Immature natural killer cell (primary cell): ENCODE measurements at places on chromosomes 6 and 20. TPM values are rescaled to one million over a fixed set of nuclear protein-coding genes. Genes with fewer than 3 reads are reported as not detected.

- peak; percentile 9 for DNase-seq
These were observed 15.6 kb upstream of the HMGN3 start for GRCh38 chr6:79250107-79250514.

DNA sequence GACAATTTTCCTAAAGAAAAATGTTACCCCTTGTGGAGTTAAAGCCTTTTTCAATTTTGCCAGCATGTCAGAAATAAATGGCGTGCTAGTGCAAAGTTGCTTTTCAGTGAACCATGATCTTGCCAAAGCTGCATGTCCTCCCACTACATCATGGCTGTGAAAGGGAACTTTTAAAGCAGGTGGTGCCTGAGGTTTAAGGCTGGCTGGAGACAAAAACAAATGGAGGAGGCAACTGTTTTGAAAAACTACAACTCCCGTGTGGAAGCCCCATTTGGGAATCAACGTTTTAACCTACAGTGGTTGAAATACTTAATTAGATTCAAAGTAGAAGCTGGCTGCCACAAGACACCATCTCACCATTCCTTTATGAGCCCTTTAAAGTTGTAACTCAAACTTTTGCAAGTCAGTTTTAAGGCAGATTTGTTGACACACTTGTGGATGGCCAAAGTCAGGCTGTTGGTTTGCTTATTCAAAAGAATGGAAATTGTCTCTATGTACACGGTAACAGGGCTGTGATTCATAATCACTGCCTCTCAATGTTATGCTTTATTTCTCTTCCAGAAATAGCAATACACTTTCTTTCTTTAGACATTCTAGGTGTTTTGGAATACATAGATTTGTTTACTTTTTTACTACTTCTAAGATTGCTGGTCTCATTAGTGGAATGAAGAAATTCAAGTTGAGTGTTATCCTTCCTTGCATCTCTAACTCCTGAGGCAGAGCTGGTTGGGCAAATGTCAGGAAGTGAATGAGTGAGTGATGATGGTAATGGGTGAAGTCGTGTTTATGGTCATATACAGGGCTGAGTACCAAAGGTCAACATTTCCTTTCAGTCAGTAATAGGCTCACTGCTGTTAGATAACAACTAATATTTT lies 196.4 kb upstream of the GMDS start:
- no peak for DNase-seq

DNA sequence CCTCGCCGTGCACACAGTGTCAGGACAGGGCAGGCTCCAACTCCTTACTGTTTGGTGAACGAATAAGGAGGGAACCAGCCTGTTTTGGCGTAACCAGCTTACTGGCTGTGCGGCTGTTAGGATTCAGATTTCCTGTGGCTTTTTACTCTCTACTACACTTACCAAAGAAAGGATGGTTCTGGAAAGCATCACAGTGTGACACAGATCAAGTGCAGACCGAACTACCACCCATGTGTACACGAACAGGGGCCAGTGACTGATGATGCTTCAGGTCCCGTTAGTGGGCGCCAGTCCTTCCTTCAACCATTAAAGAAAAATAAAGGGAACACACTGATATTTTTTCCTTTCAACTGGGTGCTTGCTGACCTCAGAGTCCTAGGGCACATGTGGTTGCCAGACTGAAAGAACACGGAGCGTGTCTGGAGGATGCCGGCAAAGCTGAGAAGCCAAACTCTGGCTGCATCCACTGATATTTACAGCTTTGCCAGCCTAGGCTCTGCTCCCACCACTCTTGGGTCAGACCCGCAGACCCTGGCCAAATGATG lies 352.3 kb upstream of the AGPAT4 start:
- DNase-seq = no peak

DNA sequence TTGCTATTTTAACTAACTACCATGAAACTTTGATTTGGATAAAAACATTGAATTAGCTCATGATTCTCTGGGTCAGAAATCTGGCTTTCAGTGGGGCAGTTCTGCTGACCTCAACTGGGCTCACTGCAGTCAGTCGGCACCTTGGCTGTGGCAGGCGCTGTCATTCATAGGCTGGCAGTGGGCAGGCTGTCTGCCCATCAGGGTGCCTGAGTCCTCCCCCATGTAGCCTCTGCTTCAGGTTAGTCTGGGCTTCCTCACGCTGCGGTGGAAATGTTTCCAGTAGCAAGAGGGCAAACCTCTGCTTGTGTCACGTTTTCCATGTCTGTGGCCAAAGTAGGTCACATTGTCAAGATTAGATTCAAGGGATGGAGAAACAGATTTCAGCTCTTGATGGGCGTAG lies 251.0 kb upstream of the TCF21 start:
- DNase-seq = no peak

FUT9 gene
- not detected for polyA plus RNA-seq

GRCh38 chr6:2522521-2522920 lies 228.2 kb downstream of the MYLK4 start:
- no peak for DNase-seq

HLA-DMB gene
- polyA plus RNA-seq = 104 TPM

GRCh38 chr6:148348778-148349177 lies 6.1 kb downstream of the SASH1 start:
- DNase-seq = no peak

HDGFL1 gene
- polyA plus RNA-seq = not detected

TUBB2A gene
- polyA plus RNA-seq = 1.4 TPM

- no peak for DNase-seq
These were observed 100.3 kb downstream of the TMEM242 start for GRCh38 chr6:157223021-157223430.

LINC00237 gene
- polyA plus RNA-seq = 0.28 TPM

GRCh38 chr6:30882759-30883684 lies 1.3 kb upstream of the DDR1 start:
- DNase-seq = no peak

- DNase-seq = no peak
These were observed 6.9 kb upstream of the PPP1R3G start for GRCh38 chr6:5078121-5078669.

DNA sequence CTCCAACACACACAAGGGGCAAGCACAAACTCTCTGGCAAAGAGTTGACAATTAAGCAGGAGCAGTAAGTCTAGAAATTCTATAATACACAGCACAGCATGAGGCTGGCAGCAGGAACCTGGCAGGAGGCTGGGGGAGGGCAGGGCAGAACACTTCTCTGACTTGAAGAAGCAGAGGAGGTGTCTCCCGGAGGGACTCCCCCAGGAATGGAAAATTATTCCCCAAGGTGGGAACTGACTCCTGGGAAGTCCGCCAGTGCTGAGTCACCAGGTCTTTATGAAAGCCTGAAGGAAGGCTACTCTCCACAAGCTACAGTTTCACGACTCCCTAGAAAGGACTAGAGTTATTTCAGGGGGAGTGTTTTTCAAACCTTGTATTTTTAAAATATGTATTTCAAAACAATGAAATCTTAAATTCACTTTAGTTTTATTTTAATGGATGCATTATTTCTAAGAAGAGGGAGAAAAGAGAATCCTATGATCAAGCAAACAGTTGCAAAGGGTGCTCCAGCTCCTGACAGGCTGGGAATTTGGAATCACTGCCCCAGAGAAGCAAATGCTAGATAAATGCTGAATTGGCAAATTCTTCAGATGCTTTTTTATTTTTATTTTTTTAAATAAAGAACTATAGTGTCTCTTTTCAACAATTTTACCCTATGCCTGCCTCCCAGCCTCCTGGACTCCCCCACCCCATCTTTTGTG lies 192.8 kb downstream of the LY86 start:
- DNase-seq = no peak

DNA sequence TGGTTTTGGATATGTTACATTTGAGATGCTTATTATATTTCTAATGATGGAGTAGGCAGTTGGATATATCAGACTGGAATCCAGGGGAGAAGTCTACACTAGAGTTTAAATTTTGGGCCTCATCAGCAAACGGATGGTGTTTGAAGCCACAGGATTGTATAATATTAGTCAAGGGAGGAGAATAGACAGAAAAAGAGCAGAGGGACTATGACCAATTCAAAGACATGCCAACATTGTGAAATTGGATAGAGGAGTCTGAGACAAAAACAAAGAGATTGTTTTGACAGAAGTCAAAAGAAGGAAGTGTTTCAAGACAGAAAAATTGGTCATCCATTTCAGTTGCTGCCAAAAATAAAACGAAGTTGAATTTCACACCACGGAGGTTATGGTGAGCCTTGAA lies 66.5 kb downstream of the NOX3 start:
- no peak for DNase-seq

OR2H2 gene
- not detected for polyA plus RNA-seq

C6orf52 gene
- not detected for polyA plus RNA-seq

- DNase-seq = no peak
These were observed 768 bp upstream of the FYN start for GRCh38 chr6:111874025-111874415.

GRCh38 chr6:137723273-137724017 lies 143.6 kb upstream of the TNFAIP3 start:
- DNase-seq = no peak

DNA sequence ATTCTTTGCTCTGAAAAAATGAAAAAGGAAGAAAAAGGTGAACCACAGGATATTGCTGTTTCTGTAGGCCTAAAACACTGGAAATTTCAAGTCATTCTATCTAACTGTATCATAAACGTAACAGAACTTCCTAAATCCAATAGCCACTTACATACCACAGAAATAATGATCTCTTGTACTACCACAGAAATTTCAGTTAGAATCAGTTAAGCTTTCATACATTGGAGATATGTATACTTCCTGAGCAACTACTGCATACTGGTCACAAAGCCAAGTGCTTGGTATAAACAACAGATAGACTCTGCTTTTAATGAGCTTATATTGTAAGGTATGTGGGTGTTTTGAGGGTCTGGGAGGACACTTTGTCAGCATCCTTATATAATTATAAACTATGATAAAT lies 38.6 kb downstream of the VTA1 start:
- DNase-seq = no peak

TGM3 gene
- polyA plus RNA-seq = not detected

GRCh38 chr6:47967843-47968242 lies 143.2 kb downstream of the PTCHD4 start:
- no peak for DNase-seq

GRCh38 chr6:158767709-158768108 lies 51.5 kb downstream of the EZR start:
- no peak for DNase-seq

DNA sequence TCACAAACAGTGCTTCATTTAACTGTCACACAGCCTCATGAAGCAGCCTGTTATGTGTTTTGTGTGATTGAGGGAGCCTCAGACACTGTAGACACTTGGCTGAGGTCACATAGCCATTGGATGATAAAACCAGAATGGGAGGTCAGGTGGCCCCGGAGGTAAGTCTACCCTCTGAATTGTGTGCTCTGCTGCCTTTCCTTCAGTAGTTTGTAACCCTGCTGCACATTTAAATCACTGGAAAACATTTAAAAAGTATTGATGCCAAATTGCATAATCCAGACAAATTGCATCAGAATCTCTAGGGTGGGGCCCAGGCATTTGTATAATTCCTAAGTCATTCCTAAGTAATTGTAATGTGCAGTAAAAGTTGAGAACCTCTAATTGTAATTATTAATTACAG lies 85.2 kb upstream of the ECI2 start:
- DNase-seq = no peak

GRCh38 chr6:90268178-90268577 lies 28.5 kb downstream of the BACH2 start:
- no peak for DNase-seq

DNA sequence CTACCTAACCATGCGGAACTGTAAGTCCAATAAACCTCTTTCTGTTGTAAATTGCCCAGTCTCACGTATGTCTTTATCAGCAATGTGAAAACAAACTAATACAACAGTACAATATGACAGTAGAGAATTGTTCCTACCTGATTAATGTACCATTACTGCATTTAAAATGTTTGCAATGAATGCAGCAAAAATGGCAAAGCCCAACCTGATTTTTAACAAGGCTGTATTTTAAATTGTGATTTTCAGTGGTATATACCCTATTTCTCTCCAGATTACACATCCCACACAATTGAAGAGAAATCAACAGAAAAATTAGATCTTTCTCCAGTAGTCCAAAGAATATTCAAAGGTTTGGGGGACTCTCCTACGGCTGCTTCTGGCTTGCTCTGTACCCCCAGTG lies 3.3 kb upstream of the PCSK2 start:
- DNase-seq = no peak

DNA sequence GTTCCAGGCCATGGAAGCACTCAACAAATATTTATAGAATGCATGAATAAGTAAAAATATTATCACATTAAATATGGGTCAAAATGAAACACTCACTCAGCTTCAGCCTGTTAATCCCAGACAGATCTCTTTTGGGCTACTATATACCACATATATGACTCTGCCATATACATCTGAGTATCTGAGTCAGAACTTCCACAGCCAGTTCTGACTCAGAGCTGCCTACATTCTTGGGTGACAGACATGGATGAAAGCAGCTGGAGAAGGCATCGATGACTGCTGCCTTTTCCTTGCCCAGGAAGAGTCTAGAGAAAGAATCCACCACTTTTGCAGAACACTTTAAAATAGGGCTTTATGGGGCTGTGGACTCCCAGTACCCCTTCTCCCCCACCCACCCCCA lies 11.5 kb upstream of the PDYN start:
- no peak for DNase-seq

- DNase-seq = peak; percentile 30
These were observed 247.0 kb downstream of the ATXN1 start for GRCh38 chr6:16514249-16514648.

HMGCLL1 gene
- not detected for polyA plus RNA-seq

DNA sequence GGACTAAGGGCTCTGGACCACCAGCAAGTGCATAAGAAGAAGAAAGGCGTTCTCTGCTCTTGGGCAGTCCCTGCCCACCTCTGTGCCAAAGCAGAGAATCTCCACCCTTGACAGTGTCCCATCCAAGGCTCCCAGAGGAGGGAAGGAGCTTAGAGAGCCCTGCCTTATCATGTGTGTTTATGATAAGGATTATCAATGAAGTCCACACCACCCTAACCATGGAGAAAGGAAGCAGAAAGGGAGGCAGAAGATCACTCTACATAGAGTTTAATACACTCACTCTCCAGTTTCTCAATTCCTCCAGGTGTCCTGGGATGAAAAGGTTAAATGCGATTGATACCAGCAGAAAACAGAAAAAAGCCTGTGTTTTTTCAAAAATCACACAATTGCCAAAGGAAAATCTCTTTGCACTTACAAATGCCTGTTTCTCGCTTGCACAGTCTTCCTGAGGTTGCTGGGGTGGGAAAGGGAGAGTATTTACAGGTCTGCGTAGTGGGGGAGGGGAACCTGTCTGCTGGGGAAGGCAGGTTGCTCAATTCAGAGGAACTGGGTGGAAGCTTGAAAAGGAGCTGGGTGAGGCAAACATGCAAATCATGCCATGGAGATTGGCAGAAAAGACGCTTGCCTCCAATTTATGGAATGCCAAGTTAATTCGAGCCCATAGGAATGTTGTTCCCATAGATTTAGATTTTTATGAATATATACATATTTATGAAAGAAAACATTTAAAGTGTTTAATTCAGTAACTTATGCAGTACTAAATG lies 104.0 kb downstream of the EYA2 start:
- no peak for DNase-seq
